ENCODE measurements at places on chromosomes 4 and X.

DNA sequence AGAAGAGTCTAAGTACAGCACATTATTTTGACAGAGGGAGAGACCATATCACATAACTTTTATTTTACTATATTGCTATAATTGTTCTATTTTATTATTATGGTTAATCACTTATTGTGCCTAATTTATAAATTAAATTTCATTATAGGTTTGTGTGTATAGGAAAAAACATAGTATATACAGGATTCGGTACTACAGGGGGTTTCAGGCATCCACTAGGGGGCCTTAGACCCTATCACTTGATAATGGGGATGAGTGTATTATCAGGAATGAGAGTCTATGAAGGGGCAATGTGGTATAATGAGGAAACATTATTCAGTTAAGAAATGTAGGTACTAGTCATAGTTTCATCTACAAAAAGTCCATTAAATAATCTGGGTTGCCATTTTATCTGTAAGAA, 833.1 kb downstream of the C4orf33 start:
- no peak for DNase-seq

DNA sequence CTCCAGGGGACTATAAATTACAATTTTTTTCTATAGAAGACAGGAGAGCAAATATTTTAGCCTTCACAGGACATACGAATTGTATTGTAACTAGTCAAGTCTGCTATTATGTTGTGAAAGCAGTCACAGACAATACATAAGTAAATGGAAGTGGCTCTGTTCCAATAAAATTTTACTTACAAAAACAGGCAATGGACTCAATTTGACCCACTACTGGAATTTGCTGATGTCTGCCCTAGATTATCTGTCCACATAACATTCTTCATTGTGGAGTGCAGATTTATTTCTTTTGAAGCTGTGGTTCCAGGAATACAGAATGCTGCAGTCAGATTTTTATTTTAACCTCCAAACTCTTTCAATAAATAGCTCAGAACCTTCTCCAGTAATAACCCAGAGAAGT, 330.3 kb downstream of the PPP4R3C start:
- no peak for DNase-seq

DNA sequence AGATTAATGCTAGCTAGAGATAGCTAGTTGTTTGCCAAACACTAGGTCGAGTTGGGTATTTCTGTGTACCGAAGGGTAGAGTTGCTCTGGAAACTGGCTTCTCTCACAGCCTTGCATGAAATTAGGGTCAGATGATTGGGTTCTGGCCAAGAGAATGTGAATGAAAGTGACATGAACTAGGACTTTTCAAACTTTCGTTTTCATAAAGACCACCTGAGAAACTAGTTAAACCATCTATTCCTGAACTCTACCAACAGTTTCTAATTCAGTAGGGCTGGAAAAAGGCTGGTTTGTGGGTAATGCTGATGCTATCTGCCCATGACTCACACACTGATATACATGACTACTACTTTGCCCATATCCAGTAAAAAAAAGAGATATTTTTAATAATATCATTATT, 157.6 kb downstream of the GASK1B start:
- DNase-seq: no peak

DNA sequence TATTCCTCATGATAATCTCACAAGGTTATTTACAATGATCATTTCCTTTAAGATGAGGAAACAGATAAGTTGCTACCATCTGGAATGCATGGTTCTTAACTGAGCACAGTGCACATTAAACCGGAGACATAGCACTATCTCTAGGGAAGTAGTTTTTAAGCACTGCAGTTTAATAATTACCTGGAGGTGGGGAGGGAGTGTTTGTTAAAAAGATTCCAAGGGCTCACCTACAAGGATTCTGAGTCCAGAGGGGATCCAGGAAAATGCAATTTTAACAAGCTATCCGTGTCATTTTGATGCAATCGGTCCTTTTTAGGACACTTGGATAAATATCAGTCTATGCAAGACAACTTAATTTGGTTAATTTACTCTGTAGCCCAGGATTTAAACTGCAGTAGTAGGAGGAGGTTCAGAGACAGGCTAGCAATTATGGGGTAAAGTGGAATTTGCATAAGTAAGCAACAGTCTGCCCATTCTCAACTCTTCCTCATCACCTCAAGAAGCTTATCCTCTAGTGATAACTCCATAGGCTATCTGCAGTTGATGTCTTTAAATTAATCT, 2.8 kb upstream of the PDLIM5 start:
- no peak for DNase-seq

DNA sequence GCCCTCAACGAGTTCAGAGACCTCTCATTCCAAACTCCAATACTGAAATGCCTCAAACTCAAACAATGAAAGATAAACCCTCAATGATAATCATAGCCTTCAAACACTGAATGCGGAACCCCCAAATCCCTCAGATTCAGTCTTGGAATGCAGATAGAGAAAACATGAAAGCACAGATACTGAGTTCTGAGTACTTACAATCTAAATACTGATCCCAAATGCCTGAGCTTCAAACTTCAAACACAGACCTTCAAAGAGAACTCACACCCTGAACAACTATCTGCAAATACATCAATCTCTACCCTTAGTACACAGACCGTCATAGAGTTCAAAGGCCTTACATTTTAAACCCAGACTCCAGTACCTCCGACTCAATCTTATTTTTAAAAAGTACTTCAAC, 16.9 kb upstream of the PAGE4 start:
- DNase-seq: no peak

All from effector memory CD8-positive, alpha-beta T cell (primary cell).